ENCODE measurements at places on chromosomes 4 and X. TPM values are rescaled to one million over a fixed set of nuclear protein-coding genes. Genes with fewer than 3 reads are reported as not detected.

Gene RTL3
- 0.14 TPM for polyA plus RNA-seq

Gene MAGEA4
- not detected for polyA plus RNA-seq

Gene AMTN
- not detected for polyA plus RNA-seq

Gene NUP62CL
- polyA plus RNA-seq = not detected

All from AG04450 (cell line).